ENCODE measurements at places on chromosomes 3 and 15. TPM values are rescaled to one million over a fixed set of nuclear protein-coding genes. Genes with fewer than 3 reads are reported as not detected.

DNA sequence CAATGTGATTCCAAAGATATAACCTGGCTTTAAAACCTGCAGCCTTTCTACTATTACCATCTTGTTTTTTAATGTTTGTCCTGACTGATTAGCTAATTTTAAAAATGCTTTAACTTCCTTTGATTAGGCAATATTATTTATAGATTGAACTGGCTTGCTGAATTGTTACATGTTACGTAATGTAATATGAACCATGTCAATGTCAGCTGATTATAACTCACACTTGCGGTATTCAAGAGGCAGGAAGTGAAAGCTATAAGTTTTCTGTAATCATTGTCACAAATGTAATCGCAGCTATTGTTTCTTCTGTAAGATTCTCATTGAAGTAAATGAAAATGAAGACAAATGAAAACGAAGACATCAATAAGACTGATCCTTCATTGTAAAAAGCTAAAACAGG, 146.8 kb downstream of the ROBO2 start:
- no peak overlapping the region for H3K27ac ChIP-seq
- H3K4me3 ChIP-seq, result no peak overlapping the region
- H3K4me1 ChIP-seq, result 0 out of 2 replicates have a peak, but pooled peaks cover 4% of the 10 kb centered on the region
- H3K36me3 ChIP-seq, result no peaks in the 10 kb centered on the region

The IL20RB gene
- total RNA-seq, result 1.0 TPM

DNA sequence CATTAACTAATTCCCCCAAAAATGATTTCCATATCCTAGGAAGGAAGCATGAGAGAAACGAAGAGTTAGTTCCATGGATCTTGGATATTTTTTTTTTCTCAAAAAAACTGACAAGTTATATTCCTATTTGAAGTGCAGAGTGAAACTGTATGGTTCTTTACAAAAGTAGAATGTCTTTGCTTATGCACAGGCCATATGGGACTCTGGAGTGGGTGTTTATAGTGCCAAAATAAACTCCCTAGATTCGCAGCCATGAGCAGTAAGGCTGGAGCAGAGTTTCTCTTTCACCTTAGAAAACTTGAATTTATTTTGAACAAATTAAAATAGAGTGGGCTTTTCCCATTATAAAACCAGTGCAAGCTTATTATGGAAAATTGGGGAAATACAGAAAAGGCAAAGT, 239.7 kb downstream of the PDCD6IP start:
- no peaks in the 10 kb centered on the region for H3K27me3 ChIP-seq
- H3K4me3 ChIP-seq, result no peak overlapping the region
- H3K36me3 ChIP-seq, result no peaks in the 10 kb centered on the region
- no peaks in the 10 kb centered on the region for H3K4me1 ChIP-seq
- no peak for DNase-seq

DNA sequence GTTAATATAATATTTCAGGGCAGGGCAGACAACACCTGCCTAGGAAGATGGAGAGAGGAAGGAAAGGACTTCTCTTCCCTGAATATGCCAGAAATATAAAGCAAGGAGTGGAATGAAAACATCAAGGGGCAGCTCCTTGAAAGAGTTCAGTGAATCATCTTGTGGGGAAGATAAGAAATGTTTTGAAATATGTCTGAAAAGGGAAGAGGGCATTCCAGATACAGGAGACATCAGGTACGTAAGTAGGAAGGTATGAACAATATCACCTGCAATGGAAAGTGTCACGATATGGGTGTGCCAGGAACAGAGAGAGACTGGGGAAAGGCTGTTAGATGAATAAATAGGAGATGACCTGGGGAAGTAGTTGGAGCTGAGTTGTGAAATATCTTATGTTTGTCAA, 75.8 kb upstream of the WDR72 start:
- no peaks in the 10 kb centered on the region for H3K27me3 ChIP-seq
- no peaks in the 10 kb centered on the region for H3K4me1 ChIP-seq
- no peak overlapping the region for H3K27ac ChIP-seq
- no peak for DNase-seq
- H3K4me3 ChIP-seq, result no peak overlapping the region

DNA sequence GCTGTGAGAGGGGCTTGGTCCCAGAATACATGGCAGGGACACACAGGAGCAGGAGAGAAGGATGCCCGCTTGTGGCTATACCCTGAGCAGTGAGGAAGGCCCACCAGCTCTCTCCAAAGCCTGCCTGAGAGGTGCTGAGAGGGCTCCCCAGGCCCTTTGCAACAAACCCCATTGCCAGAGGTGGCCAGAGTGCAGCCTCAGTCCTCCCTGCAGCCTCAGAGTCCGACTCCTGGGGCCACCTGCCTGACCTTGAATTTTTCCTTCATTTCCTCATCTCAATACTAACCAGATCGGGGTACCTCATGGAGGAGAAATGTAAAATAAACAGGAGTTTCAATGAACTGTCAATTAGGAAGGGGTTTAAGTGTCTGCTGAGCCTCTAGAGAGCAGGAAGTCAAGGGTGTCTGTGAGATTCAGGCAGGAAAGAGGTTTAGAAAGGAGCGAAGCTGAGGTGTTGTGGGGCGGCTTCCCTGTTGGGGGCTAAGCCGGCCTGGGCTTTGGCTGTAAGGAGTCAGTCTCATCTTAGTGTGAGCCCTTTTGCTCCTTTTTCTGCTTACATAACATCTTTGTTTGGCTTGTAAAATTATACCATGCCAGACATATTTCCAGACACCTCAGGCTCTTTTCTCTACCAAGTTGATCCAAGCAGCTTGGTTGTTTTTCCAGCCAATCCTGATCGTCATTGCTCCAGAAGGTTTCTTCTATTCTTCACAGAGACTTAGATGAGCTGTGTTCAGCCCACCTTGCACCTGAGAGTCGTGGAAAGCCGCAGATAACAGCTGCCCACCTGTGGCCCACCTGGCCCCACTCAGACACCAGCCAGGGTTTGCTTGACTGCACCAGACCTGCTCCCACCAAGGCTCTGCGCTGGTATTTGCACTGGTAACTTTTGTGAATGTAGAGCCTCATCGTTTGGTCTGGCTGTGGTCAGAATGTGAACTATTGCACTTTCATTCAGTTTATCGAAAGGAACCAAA, 36.7 kb downstream of the CMTM7 start:
- no peaks in the 10 kb centered on the region for H3K27me3 ChIP-seq
- H3K36me3 ChIP-seq, result no peaks in the 10 kb centered on the region
- H3K4me1 ChIP-seq, result peaks cover 4% of the 10 kb centered on the region
- H3K4me3 ChIP-seq, result no peak overlapping the region
- no peak overlapping the region for H3K27ac ChIP-seq

The TGM4 gene
- not detected for total RNA-seq

The ASB14 gene
- total RNA-seq, result not detected

The FANCD2 gene
- 31.1 TPM for total RNA-seq

DNA sequence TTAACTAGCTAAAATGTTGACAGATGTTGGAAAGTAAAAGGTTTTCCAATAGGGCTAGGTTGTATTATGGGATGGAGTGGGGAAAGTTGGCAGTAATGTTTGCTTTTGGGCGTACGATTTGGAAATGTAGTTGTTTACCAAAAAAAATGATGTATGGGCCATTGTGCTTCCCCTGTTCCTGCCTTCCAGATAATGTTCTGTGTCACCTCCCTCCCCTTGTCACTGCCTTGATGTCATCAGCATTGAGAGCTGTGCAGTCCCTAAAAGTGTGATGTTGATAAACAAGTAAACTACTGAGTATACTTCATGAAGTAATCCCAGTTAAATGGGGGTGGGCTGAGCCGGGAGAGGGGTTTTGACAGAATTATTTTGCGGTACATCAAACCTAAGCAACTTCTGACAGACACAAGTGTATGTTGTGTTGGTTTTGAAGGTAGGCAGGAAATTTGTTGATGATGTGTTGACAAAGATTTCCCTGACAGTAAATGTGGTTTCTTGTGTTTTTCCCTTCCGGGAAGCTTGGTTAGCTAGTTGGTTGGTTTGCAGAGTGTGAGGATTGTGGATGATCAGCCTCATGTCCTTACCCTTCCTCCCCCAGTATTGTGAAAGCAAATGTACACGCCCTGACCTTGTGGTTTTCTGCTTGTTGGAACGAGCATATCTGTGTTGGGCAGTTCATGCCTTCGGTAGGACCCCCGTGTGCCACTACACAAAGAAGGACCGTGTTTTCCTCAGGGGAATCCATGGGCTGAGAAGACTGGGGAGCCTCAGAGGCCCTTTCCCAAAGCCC, 87.3 kb downstream of the PGPEP1L start:
- H3K27ac ChIP-seq, result no peak overlapping the region
- H3K36me3 ChIP-seq, result peaks cover 50% of the 10 kb centered on the region
- no peak for DNase-seq
- H3K4me3 ChIP-seq, result no peak overlapping the region
- H3K4me1 ChIP-seq, result no peaks in the 10 kb centered on the region
- H3K27me3 ChIP-seq, result no peaks in the 10 kb centered on the region

The NSUN3 gene
- 16.4 TPM for total RNA-seq

The LRRIQ4 gene
- total RNA-seq, result 0.20 TPM

GRCh38 chr15:71526060-71526820, 284.1 kb upstream of the NR2E3 start:
- no peak overlapping the region for H3K4me3 ChIP-seq
- no peaks in the 10 kb centered on the region for H3K36me3 ChIP-seq
- H3K27me3 ChIP-seq, result no peaks in the 10 kb centered on the region
- no peak for DNase-seq
- H3K27ac ChIP-seq, result no peak overlapping the region
- no peaks in the 10 kb centered on the region for H3K4me1 ChIP-seq
